ENCODE measurements at places on chromosomes 6 and 20.

GRCh38 chr6:4397307-4397706 is 261.9 kb upstream of the ECI2 start:
- no peak for DNase-seq

GRCh38 chr20:45308117-45308778 is at the start of gene MATN4:
TSS of gene MATN4 (minus strand) at chr20:45308299. CDS start at chr20:45305582, 2,717 bp downstream.
- no peak for DNase-seq

DNA sequence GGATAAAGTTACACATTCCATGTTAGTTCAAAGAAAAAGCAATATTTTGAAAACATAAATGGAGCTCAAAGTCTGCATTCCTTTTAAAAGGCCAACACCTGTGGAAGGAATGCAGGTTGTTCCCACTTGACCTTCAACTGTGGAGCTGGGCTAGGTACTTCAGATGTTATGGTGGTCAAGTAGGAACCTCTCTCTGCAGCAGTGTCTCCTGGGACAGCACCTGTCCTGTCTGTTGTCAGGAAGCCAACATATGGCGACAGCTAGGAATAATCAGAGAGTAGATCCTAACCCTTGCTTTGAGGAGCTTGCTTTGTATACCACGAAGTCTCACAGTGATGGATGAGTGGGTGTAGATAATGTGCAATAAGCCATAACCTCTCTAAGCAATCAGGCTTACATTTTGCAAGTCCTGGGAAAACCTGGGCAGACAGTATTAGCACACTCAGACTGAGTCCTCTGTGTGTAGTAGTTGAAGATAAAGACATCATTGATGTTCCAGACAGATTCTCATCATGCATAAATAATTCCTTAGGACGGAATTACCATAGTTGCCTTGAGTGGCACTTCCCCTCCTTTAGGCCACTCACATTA is 347.5 kb downstream of the PRL start:
- DNase-seq: no peak

DNA sequence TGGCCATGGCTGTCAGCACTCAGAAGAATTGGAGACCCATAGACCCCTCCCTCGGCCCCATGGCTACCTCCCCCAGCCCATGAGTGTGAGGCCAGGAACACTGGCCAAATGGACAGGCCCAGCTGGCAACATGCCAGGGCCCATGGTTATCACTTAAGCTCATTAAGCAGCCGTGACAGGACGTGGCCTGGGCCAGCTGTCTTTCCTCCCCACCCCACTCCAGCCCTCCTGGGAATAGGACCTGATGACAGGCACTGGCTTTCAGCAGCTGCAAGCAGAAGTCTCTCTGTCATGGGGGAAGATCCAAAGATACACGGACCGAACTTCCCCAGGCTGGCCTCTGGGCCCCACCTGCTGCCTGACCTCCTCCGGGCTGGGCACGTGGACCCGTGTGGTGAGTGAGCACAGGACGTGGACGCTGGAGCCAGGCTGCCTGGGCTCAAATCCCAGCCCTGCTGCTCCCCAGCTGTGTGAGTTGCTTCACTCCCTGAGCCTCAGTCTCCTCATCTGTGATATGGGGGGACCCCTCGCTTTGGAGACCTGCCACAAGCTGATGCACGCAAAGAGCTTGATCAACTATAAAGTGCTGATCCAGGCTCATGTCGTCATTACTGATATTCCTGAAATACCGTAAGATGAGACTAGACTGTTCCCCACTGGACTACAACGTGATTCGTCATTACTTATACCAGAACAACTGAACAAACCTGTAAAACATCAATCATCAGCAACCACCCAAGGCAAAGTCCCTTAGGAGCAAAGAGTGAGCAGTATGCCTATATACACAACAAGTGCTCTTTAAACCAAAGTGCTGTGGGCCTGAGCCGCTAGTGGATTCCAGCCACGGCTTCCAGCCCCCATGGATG is 22.0 kb upstream of the VSTM2L start:
- DNase-seq: no peak

- no peak for DNase-seq
Observed at GRCh38 chr20:51003753-51004152, 19.2 kb downstream of the KCNG1 start.

DNA sequence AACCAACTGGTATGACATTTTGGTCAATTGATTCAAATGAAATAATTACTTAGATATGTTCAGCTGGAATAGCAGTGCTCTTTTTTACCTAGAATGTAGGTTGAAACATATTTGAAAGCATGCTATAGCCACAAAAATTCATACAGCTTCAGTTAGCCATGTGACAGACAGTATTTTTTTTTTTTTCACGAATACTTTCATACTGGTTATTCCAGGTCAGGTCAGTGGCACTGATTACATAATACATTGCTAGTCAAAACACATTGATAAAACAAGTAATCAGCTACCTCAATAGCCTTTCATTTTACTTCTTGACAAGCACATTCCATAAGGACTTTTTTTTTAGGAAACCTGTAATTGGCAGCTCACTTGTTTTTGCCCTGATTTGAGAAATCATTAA is 222.6 kb downstream of the EYA4 start:
- DNase-seq: no peak
